Stimulated activated CD4-positive, alpha-beta T cell treated with anti-CD3 and anti-CD28 coated beads, Interleukin-1b, Interleukin-23, amount 100 ng/mL, for 1 hour (primary cell): ENCODE measurements at places on chromosomes 11 and 22.

GRCh38 chr11:46808799-46809431 lies 37.2 kb downstream of the CKAP5 start:
- DNase-seq: no peak

GRCh38 chr22:38631724-38632123 lies 24.5 kb downstream of the FAM227A start:
- DNase-seq: no peak

- DNase-seq: no peak
Measured at GRCh38 chr11:27293515-27294417, 69.2 kb downstream of the CCDC34 start.

DNA sequence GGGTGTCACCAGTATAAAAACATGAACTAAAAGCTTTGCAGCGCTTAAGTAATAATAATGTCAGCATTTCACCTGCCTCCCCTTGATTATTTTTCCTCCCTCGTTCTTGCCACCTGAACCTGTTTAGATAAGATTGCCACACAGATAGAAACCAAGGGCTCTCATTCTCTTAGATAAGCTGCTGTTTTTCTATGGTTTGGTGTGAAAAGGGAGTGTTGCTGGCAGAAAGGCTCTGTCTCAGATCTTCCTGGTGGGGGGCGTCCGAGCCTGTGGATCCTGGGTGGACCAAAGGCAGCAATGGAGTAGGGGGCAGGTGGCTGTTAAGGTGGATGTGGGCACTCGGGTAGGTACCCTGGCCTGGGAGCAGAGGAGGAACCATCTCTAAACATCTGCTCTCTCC lies 147.5 kb downstream of the ST3GAL4 start:
- no peak for DNase-seq

DNA sequence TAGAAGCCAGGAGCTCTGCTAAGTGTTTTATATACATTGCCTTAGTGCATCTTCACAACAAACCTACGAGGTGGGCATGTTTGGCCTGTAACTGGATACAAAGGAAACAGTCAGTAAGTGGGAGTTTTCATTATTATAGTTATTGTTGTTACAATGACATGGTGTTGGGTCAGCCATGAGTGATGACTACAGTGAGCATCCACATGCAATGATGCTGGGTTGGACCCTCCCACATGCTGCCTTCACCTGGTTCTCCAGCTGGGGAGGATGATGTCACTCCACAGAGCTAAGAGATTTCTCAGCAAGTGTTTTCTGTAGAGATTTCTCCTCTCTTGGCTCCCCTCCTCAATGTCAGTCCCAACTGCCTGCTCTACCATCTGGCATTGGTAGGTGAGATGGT lies 59.3 kb downstream of the EHF start:
- no peak for DNase-seq

DNA sequence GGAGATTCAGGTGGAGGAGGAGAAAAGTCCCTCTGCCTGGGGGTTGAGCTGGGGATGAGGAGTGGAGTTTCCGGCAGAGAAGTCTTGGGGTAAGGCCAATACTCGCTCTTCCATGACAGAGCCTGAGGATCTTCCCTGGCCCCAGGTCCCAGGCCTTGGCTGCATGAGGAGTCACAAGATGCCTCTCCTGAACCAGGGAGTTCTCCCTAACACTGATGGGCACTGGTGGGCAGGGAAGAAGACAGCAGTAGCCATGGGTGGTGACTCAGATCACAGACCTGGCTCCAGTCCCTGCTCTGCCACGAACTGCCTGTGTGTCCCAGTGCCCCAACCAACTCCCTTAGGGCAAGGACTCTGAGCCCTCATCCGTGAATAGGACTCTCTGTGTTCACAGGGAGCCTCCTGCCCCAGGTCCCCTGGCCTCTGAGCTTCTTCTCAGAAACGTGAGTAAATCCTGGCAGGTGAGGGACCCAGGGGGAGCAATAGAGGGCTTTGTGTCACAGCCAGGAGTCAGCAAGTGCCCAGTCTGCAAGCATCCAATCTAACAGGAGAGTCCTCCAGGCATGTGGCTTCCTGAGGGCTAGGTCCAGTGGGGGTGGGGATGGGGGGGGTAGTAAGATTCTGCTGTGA lies 45.5 kb upstream of the FTH1 start:
- DNase-seq: no peak

- no peak for DNase-seq
Measured at GRCh38 chr11:123212406-123212805, 17.4 kb upstream of the CLMP start.

GRCh38 chr22:28893810-28894209 lies 10.4 kb downstream of the ZNRF3 start:
- DNase-seq: no peak

DNA sequence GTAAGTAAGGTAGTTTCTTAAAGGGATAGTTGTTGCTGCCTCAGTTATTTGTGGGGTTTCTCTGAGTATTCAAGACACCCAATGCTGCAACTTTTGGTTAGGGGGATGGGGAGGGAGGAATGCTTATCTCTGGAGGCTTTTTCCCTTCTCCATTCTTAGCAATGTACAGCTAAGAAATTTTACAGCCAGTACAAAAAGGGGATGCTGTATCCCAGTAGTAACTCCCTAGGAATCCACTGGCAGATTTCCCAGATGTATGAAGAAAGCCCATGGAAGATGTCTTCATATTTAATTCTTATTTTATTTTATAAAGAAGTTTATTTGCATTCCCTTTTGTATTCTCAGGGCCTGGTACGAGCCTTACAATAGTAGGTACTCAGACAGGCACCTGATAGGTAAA lies 154.8 kb downstream of the ENTHD1 start:
- DNase-seq: no peak

DNA sequence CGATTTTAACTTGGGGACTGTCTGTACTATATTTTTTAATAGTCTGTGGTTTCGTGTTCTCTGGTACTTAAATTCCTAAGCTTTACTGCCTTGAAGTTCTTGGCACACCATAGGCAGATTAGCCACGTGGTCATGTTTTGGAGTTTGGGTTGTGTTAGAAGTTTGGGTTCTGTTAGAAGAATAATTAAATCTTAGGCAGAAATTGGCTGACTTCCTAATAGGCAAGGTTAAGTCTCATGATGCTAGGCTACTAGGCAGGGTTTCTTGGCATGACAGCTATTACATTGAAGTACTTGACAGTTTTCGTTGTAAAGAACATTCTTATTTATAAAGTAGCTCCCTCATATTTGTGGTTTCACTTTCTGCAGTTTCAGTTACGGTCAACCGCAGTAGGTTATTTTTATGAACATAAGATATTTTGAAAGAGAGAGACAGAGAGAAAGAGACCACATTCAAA lies 30.0 kb upstream of the MMP7 start:
- DNase-seq: no peak

DNA sequence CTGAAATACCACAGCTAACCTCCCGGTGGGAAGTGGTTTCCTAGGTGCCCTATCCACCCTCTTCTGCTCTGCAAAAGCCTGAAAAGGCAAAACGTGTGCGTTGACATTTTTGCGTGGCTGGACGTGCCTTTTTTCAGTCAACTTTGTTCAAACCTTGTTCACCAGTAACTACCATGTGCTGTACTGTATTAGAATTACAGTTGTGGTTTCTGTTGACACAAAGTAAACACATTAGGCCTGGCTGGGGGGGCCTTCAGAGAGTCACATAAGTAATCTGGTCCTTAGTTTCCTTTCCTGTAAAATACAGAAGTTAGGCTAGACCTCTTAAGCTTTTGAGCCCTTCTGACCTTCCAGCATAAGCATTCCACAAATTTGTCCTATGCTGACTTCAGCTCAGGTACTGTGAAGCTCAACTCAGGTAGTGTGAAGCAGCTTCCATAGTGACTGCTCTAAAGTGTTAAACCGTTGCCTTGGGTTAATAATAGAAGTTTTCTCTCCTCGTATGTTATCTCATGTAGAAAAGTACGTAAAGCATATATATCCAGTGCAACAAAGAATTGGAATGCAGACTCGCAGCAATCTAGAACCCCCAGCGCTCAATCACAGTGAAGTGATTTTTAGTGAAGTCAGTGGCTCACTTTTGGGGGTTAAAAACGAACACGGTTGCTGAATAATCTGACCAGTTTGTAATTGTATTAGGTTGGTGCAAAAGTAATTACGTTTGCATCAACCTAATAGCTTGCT lies 1.8 kb downstream of the EWSR1 start:
- no peak for DNase-seq
